ENCODE measurements at places on chromosomes 12 and 14. TPM values are rescaled to one million over a fixed set of nuclear protein-coding genes. Genes with fewer than 3 reads are reported as not detected.
A peak's percentile ranks its signal among the peaks of the same experiment; 100 is the strongest.

- peaks cover 33% of the 10 kb centered on the region for H3K36me3 ChIP-seq
- no peak overlapping the region for H3K4me3 ChIP-seq
- peaks cover 63% of the 10 kb centered on the region for H3K27me3 ChIP-seq
- no peak for DNase-seq
- no peak overlapping the region for H3K27ac ChIP-seq
These were observed 4.9 kb downstream of the PTGER2 start for GRCh38 chr14:52318826-52319645.

DNA sequence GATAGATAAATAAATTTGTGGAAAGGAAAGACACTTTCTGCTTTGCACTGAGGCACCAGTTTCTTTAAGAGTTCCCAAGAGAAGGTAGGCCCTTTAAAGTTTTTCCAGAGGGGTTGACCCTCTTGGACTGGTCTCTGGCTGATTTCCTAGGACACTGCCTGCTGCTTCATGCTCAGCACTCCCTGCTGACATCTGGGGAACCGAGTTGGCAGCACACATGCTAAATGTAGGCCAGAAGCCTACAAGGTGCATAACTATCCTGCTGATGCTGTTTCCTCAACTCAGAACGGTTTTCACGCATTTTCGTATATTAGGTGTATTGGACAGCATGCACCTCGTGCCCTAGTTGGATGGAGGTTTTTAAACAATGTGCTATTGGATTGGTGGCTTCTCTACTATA, 887.2 kb upstream of the SEL1L start:
- H3K4me3 ChIP-seq: no peak overlapping the region
- H3K27me3 ChIP-seq: no peaks in the 10 kb centered on the region
- H3K4me1 ChIP-seq: no peaks in the 10 kb centered on the region
- no peak overlapping the region for H3K27ac ChIP-seq
- H3K36me3 ChIP-seq: peaks cover 2% of the 10 kb centered on the region

GRCh38 chr12:52768479-52769200, 8.5 kb downstream of the KRT76 start:
- H3K36me3 ChIP-seq: no peaks in the 10 kb centered on the region
- no peak overlapping the region for H3K27ac ChIP-seq
- H3K27me3 ChIP-seq: peaks cover 76% of the 10 kb centered on the region
- no peak for DNase-seq
- no peaks in the 10 kb centered on the region for H3K4me1 ChIP-seq

FAM181A gene
- total RNA-seq: not detected

DNA sequence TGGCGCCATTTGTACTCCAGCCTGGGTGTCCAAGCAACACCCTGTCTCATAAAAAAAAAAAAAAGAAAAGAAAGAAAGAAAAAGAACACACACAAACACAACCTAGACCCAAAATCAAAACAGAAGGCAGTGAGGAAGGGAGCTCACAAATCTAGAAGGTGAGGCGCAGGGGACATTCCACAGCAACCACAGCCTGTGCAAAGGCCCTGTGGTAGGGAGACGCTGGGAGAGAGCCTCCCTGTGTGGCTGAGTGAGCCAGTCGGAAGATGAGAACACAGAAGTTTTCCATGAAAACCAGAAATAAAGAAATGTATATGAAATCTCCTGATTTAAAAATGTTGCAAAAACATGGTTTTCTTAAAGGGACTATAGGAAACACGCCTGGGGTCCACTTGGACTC, 44.6 kb downstream of the SCARB1 start:
- no peak for DNase-seq
- no peaks in the 10 kb centered on the region for H3K27me3 ChIP-seq
- H3K4me3 ChIP-seq: no peak overlapping the region
- H3K36me3 ChIP-seq: peaks cover 10% of the 10 kb centered on the region
- no peaks in the 10 kb centered on the region for H3K4me1 ChIP-seq
- H3K27ac ChIP-seq: no peak overlapping the region

GRCh38 chr12:132727091-132727794, 16.6 kb downstream of the PGAM5 start:
- no peak for DNase-seq
- H3K27ac ChIP-seq: no peak overlapping the region
- no peaks in the 10 kb centered on the region for H3K4me1 ChIP-seq
- no peaks in the 10 kb centered on the region for H3K27me3 ChIP-seq
- H3K36me3 ChIP-seq: peaks cover 67% of the 10 kb centered on the region
- H3K4me3 ChIP-seq: no peak overlapping the region

- H3K36me3 ChIP-seq: no peaks in the 10 kb centered on the region
- no peak for DNase-seq
- H3K4me1 ChIP-seq: no peaks in the 10 kb centered on the region
- H3K27me3 ChIP-seq: peaks cover 31% of the 10 kb centered on the region
These were observed at the start of gene OR4E2 for GRCh38 chr14:21653331-21653885. OR4E2 (plus strand) TSS chr14:21653835; CDS start chr14:21665083, 11,248 bp downstream.

- no peak for DNase-seq
- peak overlapping the region; percentile 49 for H3K27ac ChIP-seq
- peaks cover 4% of the 10 kb centered on the region for H3K36me3 ChIP-seq
- H3K27me3 ChIP-seq: no peaks in the 10 kb centered on the region
- H3K4me3 ChIP-seq: no peak overlapping the region
These were observed 161.9 kb upstream of the RASSF8 start for GRCh38 chr12:25796523-25797000.

- H3K4me1 ChIP-seq: no peaks in the 10 kb centered on the region
- H3K27ac ChIP-seq: no peak overlapping the region
- no peaks in the 10 kb centered on the region for H3K36me3 ChIP-seq
- no peak overlapping the region for H3K4me3 ChIP-seq
These were observed 50.5 kb downstream of the FAM222A start for GRCh38 chr12:109764123-109764522.

PIWIL1 gene
- not detected for total RNA-seq

GRCh38 chr14:27223906-27224305, 626.1 kb upstream of the NOVA1 start:
- no peaks in the 10 kb centered on the region for H3K36me3 ChIP-seq
- no peaks in the 10 kb centered on the region for H3K27me3 ChIP-seq
- no peak for DNase-seq
- H3K4me3 ChIP-seq: no peak overlapping the region
- no peaks in the 10 kb centered on the region for H3K4me1 ChIP-seq

GRCh38 chr14:88941414-88941813, 117.0 kb downstream of the TTC8 start:
- peaks cover 40% of the 10 kb centered on the region for H3K27me3 ChIP-seq
- H3K27ac ChIP-seq: no peak overlapping the region
- H3K4me1 ChIP-seq: no peaks in the 10 kb centered on the region

- peaks cover 74% of the 10 kb centered on the region for H3K27me3 ChIP-seq
- H3K4me1 ChIP-seq: peaks cover 6% of the 10 kb centered on the region
- H3K36me3 ChIP-seq: no peaks in the 10 kb centered on the region
- DNase-seq: no peak
These were observed 201.9 kb upstream of the RBM19 start for GRCh38 chr12:114168061-114168460.

PLEKHD1 gene
- total RNA-seq: 0.20 TPM

GRCh38 chr14:49637534-49638078, 2.6 kb upstream of the DNAAF2 start:
- no peak overlapping the region for H3K4me3 ChIP-seq
- peaks cover 8% of the 10 kb centered on the region for H3K36me3 ChIP-seq
- no peak for DNase-seq
- H3K4me1 ChIP-seq: peaks cover 23% of the 10 kb centered on the region
- H3K27ac ChIP-seq: peak overlapping the region; percentile 13

DNA sequence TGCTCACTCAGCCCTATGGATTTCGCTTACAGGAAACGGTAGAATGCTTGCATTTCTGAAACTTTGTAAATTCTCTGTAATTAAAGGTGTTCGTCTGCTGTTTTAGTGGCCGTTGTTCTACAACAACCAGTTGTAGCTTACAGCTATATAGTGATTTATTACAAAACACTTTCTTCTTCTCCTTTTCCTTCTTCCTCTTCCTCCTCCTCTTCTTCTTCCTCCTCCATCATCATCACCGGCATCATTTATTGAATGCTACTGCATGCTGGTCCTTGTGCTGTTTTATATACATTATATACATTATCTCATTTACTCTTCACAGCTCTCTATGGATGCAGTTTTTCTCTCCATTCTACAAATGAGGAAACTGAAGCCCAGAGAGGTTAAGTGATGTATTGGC, 6.4 kb downstream of the ETV6 start:
- no peak for DNase-seq
- H3K27me3 ChIP-seq: no peaks in the 10 kb centered on the region
- peaks cover 3% of the 10 kb centered on the region for H3K36me3 ChIP-seq
- H3K4me3 ChIP-seq: no peak overlapping the region
- no peak overlapping the region for H3K27ac ChIP-seq
- peaks cover 69% of the 10 kb centered on the region for H3K4me1 ChIP-seq

GRCh38 chr14:25095736-25096437, 45.9 kb upstream of the STXBP6 start:
- H3K27ac ChIP-seq: peak overlapping the region; percentile 97
- DNase-seq: no peak
- peaks cover 64% of the 10 kb centered on the region for H3K4me1 ChIP-seq
- peak overlapping the region; percentile 12 for H3K4me3 ChIP-seq

GRCh38 chr14:89368490-89369477, 48.2 kb downstream of the FOXN3 start:
- H3K27me3 ChIP-seq: no peaks in the 10 kb centered on the region
- no peak overlapping the region for H3K4me3 ChIP-seq
- DNase-seq: no peak
- peaks cover 26% of the 10 kb centered on the region for H3K4me1 ChIP-seq

DNA sequence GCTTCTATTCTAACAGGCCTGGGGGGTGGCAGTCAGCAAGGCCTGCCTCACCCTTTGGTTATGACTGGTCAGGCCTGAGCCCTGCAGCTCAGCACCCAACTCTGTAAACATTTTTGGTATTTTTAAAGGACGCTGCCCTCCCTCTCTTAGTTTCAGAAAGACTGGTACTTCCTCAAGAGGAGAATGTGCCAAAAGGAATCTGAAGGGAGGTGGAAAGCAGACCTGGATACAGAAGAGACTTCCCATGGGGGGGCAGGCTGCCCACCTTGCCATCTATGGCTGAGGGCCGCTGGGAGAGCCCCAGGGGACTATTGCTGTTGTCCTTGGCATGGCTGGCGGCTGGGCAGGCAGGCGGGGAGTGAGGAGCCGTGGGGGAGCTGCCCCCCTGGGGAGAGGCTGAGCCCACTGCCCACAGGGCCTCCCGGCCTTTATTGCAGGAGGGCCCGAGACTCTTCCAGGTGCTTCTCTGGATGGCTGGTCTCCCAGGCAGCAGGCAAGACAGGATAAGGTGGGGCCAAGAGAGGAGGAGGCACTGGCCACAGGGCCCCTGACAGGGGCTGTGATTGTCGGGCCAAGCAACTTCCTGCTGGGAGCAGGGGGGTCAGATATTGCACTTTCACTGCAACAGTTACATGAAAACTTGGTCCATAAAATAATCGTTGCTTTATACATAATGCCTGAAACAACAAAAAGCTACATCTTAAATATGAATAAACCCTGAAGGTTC, 3.5 kb downstream of the ARL6IP4 start:
- H3K4me1 ChIP-seq: peaks cover 47% of the 10 kb centered on the region
- peak overlapping the region; percentile 73 for H3K27ac ChIP-seq

FLVCR2 gene
- total RNA-seq: 2.1 TPM

DNA sequence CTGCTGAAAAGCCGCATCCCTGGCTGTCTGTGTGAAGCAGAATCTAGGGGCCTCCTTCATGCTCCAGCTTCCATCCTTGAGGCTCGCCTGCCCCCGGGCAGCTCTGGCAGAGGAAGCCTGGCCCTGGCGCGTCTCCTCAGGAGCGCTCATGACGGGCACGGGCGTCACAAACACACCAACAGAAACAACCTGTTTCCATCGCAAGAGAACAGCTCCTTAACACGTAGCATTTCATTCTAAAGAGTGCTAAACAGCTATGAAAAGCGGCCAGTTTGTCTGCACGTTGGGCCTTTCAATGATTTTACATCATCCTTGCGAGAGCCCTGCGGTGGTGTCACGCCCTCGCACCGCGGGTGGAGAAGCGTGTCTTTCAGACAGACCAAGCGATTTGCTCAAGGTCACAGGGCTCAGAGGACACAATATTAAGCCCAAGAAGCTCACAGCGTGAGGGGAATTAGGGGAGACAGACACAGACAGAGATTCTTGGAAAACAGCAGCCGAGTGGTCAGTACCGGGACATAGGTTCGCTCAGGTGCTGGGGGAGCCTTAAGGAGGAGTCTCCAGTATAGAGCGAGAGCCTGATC, 4.9 kb downstream of the ADGRD1 start:
- DNase-seq: no peak
- H3K27me3 ChIP-seq: no peaks in the 10 kb centered on the region
- H3K4me3 ChIP-seq: no peak overlapping the region
- H3K4me1 ChIP-seq: peaks cover 13% of the 10 kb centered on the region

GRCh38 chr12:41536813-41537490, 348.8 kb downstream of the PDZRN4 start:
- H3K4me1 ChIP-seq: peaks cover 11% of the 10 kb centered on the region
- H3K27me3 ChIP-seq: no peaks in the 10 kb centered on the region
- H3K4me3 ChIP-seq: no peak overlapping the region

GRCh38 chr12:124297856-124298255, 3.0 kb downstream of the RFLNA start:
- no peak for DNase-seq
- H3K4me1 ChIP-seq: peaks cover 29% of the 10 kb centered on the region
- no peak overlapping the region for H3K27ac ChIP-seq
- peaks cover 16% of the 10 kb centered on the region for H3K36me3 ChIP-seq
- no peak overlapping the region for H3K4me3 ChIP-seq
- H3K27me3 ChIP-seq: no peaks in the 10 kb centered on the region

TPH2 gene
- not detected for total RNA-seq

- DNase-seq: no peak
- H3K4me3 ChIP-seq: no peak overlapping the region
- H3K27me3 ChIP-seq: peaks cover 83% of the 10 kb centered on the region
- no peak overlapping the region for H3K27ac ChIP-seq
These were observed 6.8 kb downstream of the KRT2 start for GRCh38 chr12:52645120-52645761.

DNA sequence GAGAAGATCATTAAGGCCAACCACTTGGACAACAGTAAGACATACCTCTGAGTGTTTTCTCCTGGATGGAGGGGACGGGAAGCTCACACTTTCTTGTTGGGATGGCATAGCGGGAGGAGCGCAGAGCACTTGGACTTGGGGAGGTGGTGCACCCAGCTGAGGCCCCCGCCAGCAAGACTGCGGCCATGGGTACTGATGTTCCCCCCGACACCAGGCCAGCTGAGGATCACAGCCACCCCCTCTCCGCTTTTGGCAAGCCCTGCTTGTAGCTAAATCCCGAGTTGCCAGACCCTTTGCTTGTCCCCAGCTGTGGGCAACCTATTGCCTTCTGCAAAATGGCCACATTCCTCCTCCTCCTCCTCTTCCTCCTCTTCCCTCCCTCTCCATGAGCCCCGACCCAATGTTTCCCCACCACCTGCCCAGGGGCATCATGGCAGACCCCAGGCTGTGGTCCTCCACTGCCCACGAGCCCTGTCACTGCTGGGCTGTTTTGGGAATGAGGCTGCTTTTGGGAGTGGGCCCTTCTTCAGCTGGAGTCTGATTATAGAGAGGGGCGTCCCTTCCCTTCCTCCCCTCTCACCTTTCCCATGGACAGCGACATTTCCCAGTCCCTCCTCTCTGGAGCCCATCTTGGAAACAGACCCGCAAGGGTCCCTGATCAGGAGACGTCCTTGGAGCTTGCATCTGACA, 62.8 kb downstream of the PRMT8 start:
- no peak overlapping the region for H3K4me3 ChIP-seq
- H3K27me3 ChIP-seq: peaks cover 47% of the 10 kb centered on the region
- DNase-seq: no peak
- H3K4me1 ChIP-seq: no peaks in the 10 kb centered on the region
- H3K36me3 ChIP-seq: no peaks in the 10 kb centered on the region

GRCh38 chr14:30993071-30993470, 32.4 kb upstream of the AP4S1 start:
- H3K36me3 ChIP-seq: peaks cover 13% of the 10 kb centered on the region
- H3K27me3 ChIP-seq: no peaks in the 10 kb centered on the region
- no peak overlapping the region for H3K4me3 ChIP-seq
- no peak overlapping the region for H3K27ac ChIP-seq
- H3K4me1 ChIP-seq: peaks cover 21% of the 10 kb centered on the region
- DNase-seq: no peak

GRCh38 chr12:74641262-74641661, 103.6 kb downstream of the ATXN7L3B start:
- H3K36me3 ChIP-seq: no peaks in the 10 kb centered on the region
- no peak overlapping the region for H3K4me3 ChIP-seq
- H3K27ac ChIP-seq: no peak overlapping the region
- no peaks in the 10 kb centered on the region for H3K4me1 ChIP-seq

TAS2R7 gene
- total RNA-seq: 0.40 TPM

Measured in mesothelial cell of epicardium (in vitro differentiated cells).